ENCODE measurements at places on chromosomes 3 and 15.

GRCh38 chr15:56523521-56523920 is 58.6 kb upstream of the MNS1 start:
- DNase-seq = no peak

DNA sequence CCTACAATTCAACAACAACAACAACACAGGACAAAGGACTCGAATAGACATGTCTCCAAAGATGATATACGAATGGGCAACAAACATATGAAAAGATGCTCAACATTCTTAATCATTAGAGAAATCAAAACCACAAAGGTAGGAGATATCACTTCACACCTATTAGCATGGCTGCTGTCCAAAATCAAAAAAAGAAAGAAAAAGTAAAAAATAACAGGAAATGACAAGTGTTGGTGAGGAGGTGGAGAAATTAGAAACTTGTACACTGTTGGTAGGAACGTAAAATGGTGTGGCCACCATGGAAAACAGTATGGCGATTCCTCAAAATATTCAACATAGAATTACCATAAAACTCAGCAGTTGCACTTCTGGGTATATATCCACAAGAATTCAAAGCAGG is 312.3 kb upstream of the STT3B start:
- no peak for DNase-seq

DNA sequence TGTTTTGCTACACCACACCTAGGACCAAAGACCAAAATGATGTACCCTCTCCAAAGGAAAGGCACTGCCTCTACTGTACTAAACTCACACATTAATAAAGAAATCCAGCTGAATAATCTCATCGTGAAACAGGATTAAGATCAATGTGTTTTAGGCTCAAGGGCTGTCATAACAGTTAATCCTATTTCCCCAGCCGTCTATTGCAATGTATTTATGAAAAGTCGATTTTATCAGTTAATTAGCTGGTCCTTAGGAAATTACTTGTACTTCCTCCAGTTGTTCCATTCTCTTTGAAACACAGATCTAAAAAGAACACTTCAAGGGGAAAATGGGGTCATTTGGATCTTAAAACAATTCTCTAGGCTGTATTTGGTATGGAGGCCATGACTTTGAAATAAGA is 8.5 kb downstream of the ETV5 start:
- no peak for DNase-seq

- no peak for DNase-seq
These were observed 356.5 kb downstream of the ERC2 start for GRCh38 chr3:56111606-56112304.

DNA sequence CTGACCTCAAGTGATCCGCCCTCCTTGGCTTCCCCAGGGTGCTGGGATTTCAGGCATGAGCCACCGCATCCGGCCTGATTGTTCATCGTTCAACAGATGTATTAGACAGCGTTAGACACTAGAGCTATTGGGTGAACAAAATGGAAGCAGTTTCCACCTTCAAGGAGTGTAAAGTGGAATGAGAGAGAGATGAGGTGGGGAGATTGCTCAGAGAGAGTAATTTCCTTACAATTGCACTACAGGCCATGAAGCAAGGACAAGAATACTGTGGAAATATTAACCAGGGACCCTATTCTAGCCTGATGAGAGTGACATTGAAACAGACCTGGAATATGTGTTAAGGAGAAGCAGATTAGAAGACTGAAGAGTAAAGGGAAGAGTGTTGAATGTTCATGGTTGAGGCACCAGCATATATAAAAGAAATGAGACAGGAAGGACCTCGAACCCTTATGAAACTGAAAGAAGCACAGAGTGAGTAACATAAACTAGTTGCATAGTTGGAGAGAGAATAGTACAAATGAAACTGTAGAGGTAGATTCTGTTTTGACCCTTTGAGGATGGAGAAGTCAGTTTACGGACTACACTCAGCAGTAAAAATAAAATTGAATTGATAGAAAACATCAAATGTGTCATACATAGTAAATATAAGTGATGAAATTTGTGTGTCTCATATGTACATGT is 7.2 kb downstream of the RTF1 start:
- DNase-seq = no peak

DNA sequence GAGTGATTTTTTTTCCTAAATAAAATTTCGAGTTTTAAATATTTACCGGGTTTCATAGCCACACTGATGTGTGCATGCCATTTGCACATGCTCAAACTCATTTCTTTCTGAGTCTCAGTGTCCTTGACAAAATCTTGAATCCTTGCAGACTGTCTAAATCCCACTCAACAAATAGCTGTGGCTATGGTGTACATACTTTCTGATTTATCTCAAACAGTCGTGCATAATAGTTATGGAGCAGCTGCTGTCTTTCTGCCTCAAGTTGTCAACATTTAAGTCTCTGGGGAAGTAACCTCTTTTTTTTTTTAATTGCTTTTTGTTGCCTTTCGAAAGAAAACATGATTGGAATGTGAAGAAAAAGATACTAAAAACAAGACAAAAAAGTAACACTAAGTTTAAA is 52.8 kb upstream of the UTS2B start:
- no peak for DNase-seq
